Osteocyte (in vitro differentiated cells): ENCODE measurements at places on chromosomes 2 and 18. TPM values are rescaled to one million over a fixed set of nuclear protein-coding genes. Genes with fewer than 3 reads are reported as not detected.
A peak's percentile ranks its signal among the peaks of the same experiment; 100 is the strongest.

Gene HOXD13
- total RNA-seq: not detected in 2 replicates

Gene FNDC4
- total RNA-seq: 9.6 and 10.5 TPM in 2 replicates

Gene UPP2
- not detected in 2 replicates for total RNA-seq

Gene WIPF1
- total RNA-seq: 57.7 and 60.1 TPM in 2 replicates

Gene MBOAT2
- 94.7 and 101 TPM in 2 replicates for total RNA-seq

Gene GPR45
- not detected in 2 replicates for total RNA-seq

Gene MAP2
- 7.2 and 8.2 TPM in 2 replicates for total RNA-seq

Gene ANO7
- 1.3 TPM in 2 replicates for total RNA-seq

Gene METTL8
- 21.7 and 27.1 TPM in 2 replicates for total RNA-seq

- DNase-seq: no peak
Observed at GRCh38 chr18:53422896-53423295, 801.6 kb downstream of the MBD2 start.

- DNase-seq: no peak
Observed at GRCh38 chr2:100339823-100340222, 17.5 kb upstream of the LONRF2 start.

DNA sequence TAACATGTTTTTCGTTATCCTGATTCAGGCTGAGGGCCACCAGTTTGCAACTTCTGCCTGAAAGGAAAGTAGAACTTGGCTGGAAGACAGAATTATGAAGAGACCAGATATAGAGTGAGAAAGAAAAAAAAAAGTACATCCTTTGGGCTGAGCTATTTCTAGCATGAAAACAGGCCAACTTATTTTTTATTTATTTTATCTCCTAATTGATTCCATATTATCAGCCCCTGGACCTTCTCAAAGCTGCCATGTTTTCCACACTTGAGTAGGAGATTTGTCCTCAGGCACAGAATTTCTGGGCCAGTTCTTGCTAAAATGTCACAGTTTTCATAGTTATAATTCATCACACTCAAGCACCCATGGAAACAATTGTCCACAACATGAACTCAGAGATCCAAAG lies 586.8 kb upstream of the CNTNAP5 start:
- DNase-seq: no peak

DNA sequence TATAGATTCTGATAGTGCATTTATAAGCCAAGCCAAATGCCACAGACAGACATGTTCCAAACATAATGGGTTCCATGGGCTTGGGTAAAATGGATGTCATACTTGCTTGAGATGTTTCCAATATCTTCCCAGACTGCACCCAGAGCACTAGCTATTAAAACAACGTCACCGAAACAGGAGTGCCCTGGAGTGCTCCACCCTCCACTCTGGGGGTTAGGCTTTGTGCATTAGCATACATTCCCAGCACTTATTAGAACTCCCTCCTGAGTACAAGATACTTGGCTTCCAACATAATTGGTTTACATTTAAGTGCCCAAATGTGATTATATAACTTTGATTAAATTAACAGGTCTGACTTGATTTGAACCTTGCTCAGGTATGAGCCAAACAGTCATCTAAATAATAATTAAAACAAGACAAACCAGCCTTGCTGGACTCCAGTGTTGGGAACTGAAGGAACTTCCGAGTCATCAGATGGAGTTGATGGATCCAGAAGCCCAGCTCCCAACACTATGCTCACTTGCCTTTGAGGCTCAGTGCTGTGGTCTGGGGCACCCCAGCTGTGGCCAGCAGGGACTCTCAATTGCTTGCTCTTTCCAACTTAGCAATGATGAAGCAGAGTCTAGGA lies 60.5 kb upstream of the LGALSL start:
- peak; percentile 34 for DNase-seq

DNA sequence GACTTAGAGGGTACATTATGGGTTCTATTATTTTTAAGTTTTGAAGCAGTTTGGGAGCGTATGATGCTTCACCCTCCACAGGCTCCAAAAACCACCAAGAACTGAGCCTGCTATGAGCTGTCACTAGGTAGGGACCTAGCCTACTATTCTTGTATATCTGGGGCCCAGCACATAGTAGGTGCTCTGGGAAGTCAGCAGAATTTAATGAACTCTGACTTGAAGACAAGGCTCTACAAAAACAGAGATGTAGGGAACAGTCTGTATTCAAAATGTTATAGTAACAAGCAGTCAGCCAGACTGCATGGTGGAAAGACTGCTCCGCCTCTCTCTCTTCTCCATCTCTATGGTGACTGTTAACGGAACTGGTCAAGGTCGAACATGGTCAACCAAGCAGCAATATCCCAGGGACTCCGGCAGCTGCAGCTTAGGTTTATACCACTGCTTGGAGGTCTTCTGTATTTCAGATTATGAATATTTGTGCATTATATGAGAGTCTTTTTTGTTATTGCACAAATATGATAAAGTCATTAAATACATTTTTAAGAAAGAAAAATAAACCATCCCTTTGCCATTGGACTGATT lies 22.2 kb upstream of the YWHAQ start:
- no peak for DNase-seq

GRCh38 chr2:186590759-186591505 lies 1.1 kb downstream of the ITGAV start:
- no peak for DNase-seq

DNA sequence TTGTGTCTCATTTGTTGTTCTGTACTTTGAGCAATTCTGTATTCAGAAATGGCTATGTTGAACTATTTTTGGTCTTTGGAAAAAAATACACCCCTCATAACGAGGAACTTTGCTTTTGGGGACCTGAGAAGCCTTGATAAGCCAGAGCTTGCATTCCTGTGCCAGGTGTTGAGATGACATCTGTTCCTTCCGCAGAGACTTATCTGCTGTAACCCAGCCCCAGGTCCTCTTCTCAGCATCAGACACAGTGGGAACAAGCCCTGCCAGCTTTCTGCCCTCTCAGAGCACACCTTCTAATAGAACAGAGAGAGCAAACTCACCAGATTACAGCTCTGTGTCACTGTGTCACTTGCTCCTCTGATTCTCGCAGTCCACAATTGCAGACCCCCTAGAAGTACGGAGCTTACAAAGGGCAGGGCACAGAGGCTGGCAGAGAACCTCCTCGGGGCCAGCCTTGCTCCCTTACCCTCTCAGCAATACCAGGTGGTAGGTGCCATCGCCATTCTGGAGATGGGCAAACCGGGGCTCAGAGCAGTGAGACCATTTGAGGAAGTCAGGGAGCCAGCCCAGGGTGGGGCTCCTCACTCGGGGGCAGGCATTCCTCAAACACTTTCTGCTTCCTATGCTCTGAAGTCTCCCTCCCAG lies 97.4 kb downstream of the DDX1 start:
- no peak for DNase-seq

- no peak for DNase-seq
Observed at GRCh38 chr2:27134781-27135477, 493 bp upstream of the PREB start.

GRCh38 chr2:219574484-219575311 lies 2.6 kb downstream of the INHA start:
- no peak for DNase-seq

DNA sequence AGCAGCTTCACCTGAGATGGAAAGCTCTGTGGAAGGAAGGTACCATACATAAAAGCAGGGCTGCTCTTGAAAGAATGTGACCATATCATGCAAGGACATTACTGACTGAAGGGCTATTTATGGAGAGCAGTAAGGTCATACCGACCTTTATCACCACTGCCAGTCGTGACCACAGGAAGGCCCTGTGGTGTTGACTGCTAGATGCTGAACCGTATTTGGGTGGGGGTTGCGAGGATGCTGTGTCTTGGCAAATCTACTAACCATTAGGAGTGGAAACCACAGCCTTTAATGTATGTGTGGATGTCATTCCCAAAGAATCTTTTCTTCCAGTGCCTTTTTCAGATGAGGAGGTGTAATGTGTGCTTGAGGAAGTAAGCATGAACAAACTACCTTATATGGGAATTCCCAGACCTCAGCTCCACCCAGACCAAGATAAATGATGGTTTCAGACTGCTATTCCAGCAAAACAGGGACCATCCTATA lies 60.8 kb downstream of the LIMS1 start:
- no peak for DNase-seq

GRCh38 chr2:57962861-57963260 lies 83.7 kb upstream of the VRK2 start:
- no peak for DNase-seq

- DNase-seq: no peak
Observed at GRCh38 chr2:201233192-201233811, 27.0 kb upstream of the CASP8 start.

- no peak for DNase-seq
Observed at GRCh38 chr2:33291278-33292013, 185.0 kb upstream of the RASGRP3 start.

GRCh38 chr2:43324259-43325106 lies 98.1 kb upstream of the ZFP36L2 start:
- DNase-seq: no peak

DNA sequence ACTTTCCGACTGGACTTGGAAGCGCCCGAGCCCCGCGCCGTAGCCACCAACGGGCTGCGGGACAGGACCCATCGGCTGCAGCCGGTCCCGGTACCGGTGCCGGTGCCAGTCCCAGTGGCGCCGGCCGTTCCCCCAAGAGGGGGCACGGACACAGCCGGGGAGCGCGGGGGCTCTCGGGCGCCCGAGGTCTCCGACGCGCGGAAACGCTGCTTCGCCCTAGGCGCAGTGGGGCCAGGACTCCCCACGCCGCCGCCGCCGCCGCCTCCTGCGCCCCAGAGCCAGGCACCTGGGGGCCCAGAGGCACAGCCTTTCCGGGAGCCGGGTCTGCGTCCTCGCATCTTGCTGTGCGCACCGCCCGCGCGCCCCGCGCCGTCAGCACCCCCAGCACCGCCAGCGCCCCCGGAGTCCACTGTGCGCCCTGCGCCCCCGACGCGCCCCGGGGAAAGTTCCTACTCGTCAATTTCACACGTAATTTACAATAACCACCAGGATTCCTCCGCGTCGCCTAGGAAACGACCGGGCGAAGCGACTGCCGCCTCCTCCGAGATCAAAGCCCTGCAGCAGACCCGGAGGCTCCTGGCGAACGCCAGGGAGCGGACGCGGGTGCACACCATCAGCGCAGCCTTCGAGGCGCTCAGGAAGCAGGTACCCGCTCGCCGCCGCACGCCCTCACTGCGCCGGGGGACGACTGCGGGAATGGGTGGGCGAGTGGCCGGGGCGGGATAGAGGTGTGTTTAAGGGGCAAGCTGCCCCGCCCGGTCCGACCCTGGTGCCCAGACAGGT lies 713 bp downstream of the ATOH8 start:
- no peak for DNase-seq

GRCh38 chr2:151498178-151498577 lies 88.5 kb downstream of the RIF1 start:
- DNase-seq: no peak
